ENCODE measurements at places on chromosomes 1 and 21.

DNA sequence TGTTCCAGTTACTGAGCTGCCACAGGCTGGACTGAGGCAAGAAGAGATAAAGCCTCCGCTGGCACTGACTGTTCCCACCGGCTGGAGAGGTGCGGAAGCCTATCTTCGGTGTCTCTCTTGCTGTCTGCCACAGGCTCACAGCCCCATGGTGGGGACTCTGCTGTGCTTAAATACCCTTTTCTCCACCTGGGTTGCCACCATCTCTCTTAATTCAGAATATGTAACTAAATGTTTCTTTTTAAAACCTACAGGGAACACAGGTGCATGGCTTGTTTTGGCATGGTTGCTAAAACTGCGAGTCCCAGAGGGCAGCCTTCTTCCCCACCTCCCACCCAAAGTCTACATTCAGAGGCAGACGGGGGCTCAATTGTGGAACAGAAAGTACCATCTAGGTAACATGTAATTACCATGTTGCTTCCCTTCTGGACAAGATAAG, 8.1 kb upstream of the LBR start:
- DNase-seq = no peak

- DNase-seq = no peak
Measured at GRCh38 chr1:112505878-112506277, 2.9 kb upstream of the WNT2B start.

GRCh38 chr1:244749230-244750016, 86.0 kb upstream of the COX20 start:
- DNase-seq = no peak

- DNase-seq = no peak
Measured at GRCh38 chr21:15159382-15160020, 94.7 kb upstream of the NRIP1 start.

- no peak for DNase-seq
Measured at GRCh38 chr1:104768466-104768865, 1018.8 kb downstream of the AMY1C start.

GRCh38 chr1:231419147-231419546, 2.9 kb downstream of the EGLN1 start:
- no peak for DNase-seq

All from activated CD8-positive, alpha-beta memory T cell treated with anti-CD3 and anti-CD28 coated beads for 1 hour (primary cell).